ENCODE measurements at places on chromosomes 13 and 19. TPM values are rescaled to one million over a fixed set of nuclear protein-coding genes. Genes with fewer than 3 reads are reported as not detected.

OVOL3 gene
- not detected for total RNA-seq

ZNF799 gene
- total RNA-seq = 8.9 TPM

CDK8 gene
- 11.5 TPM for total RNA-seq

C19orf67 gene
- not detected for total RNA-seq

IZUMO2 gene
- not detected for total RNA-seq

Data from dermis lymphatic vessel endothelial cell (primary cell).